ENCODE measurements at places on chromosomes 7 and 10.

DNA sequence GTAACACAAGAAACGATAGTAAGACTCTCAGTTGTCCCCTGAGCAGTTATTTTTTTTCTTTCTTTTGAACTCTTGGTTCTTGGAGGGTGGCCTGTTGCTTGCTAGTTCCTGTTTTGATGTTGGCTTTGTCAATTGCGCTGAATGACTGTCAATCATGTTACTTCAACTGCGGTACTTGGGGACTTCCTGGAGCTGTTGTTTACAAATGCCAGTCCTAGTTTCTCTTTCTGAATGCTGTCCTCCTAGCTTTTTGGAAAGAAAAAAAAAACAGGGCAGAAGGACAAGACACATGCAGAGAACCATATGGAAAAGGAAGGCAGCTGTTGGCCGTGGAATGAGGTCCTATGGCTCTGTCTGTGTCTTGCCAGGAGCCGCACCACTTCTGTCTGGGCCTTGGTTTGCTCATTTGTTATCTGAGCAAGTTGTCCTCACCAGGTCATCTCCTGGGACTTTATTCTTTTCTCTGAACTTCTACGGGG lies 7.0 kb upstream of the PDCD4 start:
- DNase-seq = no peak

DNA sequence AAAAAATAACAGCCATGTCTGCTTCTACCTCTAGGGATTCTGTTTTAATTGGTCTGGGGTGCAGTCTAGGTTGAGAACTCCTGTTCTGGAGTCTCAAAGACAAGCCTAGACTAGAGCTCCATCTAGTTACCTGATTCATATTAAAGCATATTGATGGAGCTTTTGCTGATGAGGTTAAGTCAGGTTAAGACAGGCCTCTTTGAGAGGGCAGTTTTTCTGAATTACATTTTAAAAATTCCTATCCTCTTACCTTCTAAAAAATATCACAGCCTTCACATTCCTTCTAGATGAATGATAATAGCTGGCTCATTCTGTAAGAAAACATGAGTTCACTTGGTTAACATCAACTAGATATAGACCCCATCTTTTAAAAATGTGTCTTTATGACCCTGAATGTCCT lies 28.9 kb downstream of the MGAM start:
- no peak for DNase-seq

DNA sequence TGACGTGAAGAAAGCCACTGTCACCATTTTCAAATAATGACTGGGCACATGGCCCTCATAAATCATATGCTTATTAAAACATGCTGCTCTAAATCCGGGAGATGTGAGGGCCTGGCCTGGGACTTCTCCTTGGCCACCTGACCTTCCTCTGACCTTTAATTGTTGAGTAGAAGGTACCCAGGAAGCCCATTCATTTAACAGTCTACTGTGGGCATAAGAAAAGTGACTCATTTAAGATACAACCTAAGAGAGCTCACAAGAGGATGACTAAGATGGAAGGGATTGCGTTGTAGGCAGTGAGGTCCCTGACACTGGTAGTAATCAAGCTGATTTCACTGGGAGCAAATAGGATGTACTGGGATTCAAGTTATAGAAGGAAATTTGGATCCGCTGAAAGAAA lies 203.4 kb upstream of the GPR26 start:
- no peak for DNase-seq

GRCh38 chr7:105637755-105638154 lies 56.5 kb upstream of the EFCAB10 start:
- no peak for DNase-seq

DNA sequence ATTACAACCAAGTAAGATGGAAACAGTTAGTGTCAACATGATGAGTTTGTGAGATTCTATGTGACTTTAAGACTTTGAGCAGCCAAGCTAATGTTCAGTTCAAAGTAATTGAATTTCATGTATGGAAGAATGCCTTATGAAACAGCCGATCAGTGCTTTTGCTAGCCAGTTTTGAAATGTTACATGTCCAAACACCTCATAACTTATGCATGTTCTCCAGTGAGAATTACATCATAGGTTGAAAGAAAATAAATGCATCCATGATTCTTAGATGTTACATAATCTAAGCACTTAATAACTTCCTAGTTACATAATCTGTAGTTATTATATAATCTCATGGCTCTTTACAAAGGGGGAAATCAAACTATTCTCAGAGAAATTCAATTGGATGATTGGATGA lies 211.3 kb downstream of the BICC1 start:
- no peak for DNase-seq

GRCh38 chr10:68153473-68154210 lies 44.4 kb downstream of the MYPN start:
- DNase-seq = no peak

DNA sequence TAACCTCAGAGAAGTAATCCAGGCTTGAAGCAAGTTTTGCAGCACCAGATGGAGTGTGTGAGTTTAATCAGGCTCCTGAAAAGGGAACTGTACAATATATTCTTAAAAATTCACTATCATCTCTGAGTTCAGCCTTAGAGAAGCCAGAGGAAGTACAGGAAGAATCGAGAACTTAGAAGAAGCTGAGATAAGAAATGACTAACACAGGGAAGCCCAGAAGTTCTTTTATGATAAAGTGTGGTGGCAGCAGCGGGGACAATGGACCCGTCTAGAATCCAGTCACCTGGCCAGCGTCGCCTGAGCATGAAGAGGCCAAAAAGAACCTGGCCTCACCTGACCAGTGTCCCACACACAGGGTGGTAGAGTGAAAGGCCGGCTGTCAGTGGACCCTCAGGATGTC lies 161.0 kb downstream of the USP6NL start:
- DNase-seq = no peak

DNA sequence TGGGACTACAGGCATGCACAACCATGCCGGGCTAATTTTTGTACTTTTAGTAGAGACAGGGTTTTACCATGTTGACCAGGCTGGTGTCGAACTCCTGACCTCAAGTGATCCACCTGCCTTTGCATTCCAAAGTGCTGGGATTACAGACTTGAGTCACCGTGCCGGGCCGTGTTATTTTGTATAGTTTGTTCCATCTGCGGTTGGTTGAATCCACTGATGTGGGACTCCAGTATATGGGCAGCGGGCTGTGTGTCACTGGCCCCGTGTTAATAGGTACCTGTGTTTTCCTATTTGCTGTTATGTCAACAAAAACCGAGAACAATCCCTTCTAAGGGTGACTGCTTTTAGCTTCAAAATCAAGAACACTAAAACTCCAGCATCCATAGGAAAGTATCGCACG lies 297.6 kb upstream of the PITRM1 start:
- no peak for DNase-seq

- no peak for DNase-seq
These were observed 73.9 kb downstream of the SH3PXD2A start for GRCh38 chr10:103781329-103782061.

GRCh38 chr10:44306147-44306710 lies 78.7 kb downstream of the CXCL12 start:
- DNase-seq = no peak

DNA sequence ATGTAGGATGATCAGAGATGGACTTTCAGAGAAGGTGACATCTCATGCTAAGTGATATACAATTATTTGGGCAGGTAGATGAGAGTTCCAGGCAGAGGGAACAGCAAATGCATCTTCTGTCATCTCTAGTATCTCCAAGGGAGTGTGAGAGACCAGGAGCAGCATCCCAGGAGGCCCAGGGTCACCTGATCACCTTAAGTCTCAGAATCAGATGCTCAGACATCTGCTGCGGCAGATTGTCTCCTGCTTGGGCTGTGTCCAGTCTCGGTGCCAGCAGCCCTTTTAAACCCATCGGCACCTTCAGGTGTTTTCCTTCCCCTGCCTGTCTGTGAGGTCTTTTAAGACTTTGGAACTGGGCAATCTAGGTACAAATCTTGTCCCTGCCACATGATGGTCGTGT lies 690.6 kb downstream of the LRMDA start:
- no peak for DNase-seq

DNA sequence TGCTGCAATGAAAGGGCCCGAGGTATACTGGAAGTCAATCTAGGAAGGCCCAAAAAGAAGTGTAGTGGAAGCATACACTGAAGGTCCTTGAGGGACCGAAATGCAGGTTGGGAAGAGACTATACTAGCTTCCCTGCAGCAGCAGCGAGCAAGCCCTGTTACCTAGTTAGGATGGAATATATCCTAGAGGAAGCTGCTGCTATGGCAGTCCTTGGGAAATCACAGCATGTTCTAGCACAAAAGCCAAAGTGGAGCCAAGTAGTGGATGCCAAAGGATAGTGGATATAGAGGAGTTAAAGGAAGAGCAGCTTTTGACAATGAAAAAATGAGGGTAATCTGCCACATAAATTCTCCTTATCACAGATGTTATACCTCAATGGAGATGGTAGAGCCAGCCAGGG lies 123.8 kb upstream of the STARD3NL start:
- no peak for DNase-seq

GRCh38 chr10:101879456-101880231 lies 36.0 kb upstream of the KCNIP2 start:
- DNase-seq = no peak

DNA sequence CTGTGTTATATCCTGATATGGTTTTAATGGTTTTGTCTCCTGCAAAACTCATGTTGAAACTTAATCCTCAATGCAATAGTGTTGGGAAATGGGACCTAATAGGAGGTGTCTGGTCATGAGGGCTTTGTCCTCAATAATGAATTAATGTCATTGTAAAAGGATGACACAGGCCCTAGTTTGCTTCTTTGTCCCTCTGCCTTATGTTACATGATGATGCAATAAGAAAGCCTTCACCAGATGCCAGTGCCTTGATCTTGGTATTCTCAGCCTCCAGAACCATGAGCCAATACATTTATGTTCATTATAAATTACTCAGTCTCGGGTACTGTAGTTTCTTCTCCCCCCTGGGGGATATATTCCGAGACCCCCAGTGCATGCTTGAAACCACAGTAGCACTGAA lies 1247.4 kb upstream of the SORCS1 start:
- no peak for DNase-seq

- no peak for DNase-seq
These were observed 9.8 kb downstream of the AFAP1L2 start for GRCh38 chr10:114394531-114394930.

DNA sequence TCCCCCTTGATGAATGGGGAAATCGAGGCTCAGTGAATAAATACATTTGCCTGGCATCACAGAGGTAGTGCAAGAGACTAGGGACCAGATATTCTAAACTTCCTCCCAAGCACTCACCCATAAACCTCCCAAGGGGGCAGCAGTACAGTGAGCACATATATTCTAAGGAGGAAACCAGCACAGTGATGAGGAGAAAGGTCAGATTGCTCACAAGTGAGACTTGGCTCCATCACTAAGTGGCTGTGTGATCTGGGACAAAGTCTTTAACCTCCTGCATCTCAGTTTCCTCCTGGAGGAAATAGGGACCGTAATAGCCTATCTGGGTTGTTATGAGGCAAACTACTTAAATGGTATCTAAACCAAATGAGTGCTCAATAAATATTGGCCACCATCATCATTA lies 4.3 kb downstream of the PLXNA4 start:
- no peak for DNase-seq

- DNase-seq = no peak
These were observed 237.2 kb upstream of the ZNF32 start for GRCh38 chr10:43885842-43886241.

DNA sequence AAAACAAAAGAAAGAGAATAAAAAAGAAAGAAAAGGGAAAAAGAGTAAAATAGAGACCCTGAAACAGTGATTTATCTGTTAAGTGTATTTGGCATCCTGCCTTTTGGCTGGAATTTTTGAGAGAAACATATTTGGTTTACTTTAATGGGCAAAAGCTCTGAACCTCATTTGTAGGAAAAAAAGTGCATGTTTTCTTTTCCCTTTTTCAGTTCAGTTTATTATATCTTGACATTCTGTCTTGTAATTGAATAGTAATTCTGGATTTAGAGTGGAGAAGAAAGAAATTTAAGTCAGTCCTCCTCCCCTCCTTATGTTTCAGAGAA lies 69.5 kb downstream of the ARID5B start:
- DNase-seq = no peak

GRCh38 chr10:69220041-69220451 lies at the start of gene HKDC1:
Gene HKDC1 (plus strand): TSS chr10:69220332. CDS start chr10:69220436, 104 bp downstream.
- no peak for DNase-seq

DNA sequence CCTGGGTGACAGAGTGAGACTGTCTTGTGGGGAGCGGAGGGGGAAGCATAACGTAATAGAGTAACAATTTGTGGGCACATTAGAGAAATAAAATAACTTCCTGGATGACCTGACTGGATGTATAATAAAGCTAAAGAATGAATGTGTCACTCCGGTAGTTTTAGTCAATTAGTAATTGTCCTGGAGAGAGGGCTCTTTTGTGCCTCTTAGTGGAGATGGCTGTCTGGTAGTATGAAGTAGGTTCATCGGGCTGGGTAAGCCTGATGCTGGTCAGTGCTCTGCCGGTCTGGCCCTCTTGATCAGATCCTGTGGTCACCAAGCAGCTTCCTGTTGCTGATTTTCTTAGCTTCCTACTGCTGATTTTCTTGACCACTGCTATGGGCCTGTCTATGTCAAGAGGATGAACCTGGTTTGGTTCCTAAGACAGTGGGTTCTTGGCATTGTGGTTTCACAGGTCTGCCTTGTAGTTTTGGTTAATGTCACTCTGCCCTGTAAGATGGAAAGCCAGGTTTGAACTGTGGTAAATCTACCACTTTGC lies 34.1 kb downstream of the ZRANB1 start:
- no peak for DNase-seq

- DNase-seq = peak; percentile 55
These were observed 17.8 kb downstream of the ESYT2 start for GRCh38 chr7:158811461-158811860.

GRCh38 chr10:77513781-77514331 lies 123.8 kb downstream of the KCNMA1 start:
- no peak for DNase-seq

- no peak for DNase-seq
These were observed 945 bp downstream of the ADO start for GRCh38 chr10:62805231-62806099.

DNA sequence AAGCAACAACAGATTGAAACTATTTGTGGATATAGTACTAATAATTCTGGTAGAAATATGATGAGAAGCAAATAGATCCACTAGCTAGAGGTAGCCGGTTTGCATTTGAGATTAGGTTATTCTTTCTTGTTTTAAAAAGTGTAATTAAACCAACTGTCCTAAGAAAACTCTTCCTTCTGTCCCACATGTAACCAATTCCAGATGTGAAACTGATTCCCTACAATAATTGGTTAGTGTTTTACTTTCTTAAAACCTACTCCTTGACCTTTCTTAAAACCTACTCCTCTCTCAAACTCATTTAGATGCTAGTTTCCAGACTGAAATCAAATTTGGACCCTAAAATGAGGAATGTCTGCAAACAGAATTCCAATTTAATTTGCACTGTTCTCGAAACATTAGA lies 521.5 kb downstream of the SUGCT start:
- DNase-seq = no peak

Measured in stimulated activated CD8-positive, alpha-beta memory T cell treated with anti-CD3 and anti-CD28 coated beads, Interleukin-7, amount 100 ng/mL, for 4 hours (primary cell).